ENCODE measurements at places on chromosomes 5 and 9.

- DNase-seq: no peak
Observed at GRCh38 chr5:67366276-67366675, 169.7 kb upstream of the CD180 start.

- DNase-seq: no peak
Observed at GRCh38 chr9:105883847-105884246, 189.5 kb downstream of the TMEM38B start.

DNA sequence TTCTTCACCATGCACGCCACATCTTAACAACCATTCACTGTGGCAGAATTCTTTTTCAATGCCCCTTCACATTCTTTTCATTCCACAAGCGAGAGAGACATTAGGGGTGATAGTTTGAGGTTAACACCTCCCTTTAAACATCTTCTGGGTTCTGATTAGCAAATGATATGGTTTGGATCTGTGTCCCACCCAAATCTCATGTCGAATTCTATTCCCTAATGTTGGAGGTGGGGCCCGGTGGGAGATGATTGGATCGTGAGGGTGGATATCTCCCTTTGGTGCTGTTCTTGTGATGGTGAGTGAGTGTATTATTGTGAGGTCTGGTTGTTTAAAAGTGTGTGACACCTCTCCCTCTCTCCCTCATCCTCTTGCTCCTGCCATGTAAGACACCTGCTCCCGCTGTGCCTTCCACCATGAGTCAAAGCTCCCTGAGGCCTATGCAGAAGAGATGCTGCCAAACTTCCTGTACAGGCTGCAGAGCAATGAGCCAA, 46.1 kb upstream of the RAI14 start:
- DNase-seq: no peak

DNA sequence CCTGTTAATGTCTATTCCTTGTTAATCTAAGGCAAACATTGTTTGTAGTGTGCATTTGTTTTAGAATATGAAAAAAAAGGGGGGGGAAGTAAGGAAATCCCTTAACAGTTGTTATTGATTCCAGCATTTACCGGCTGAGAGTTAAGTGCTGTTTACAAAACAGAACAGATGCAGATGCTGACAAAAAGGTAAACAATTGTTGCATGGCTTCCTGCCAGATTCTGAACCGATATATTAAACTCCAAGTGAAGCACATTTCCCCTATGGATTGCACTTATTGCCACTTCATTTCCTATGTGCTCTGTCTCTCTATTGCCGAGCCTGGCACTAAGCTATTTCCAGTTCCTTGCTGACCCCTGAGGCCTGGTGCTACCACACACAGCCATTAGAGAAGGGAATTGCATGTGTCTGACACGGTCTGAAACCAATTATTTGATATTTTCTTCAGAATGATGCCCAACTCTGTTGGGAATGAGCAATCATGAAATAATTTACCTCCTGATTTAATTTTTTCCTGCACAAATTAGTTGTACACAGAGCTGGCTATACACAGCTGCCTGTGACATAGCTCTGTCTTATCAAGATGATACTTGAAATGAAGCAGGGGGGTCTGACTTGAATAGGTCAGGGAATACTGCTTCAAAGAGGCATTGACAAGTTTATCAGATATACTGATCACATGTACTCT, 109.8 kb downstream of the KIAA0825 start:
- no peak for DNase-seq

- peak; percentile 90 for DNase-seq
Observed at GRCh38 chr9:136944519-136945332, at the start of the genes C8G and FBXW5. Gene C8G (plus strand): TSS chr9:136945243. CDS start chr9:136945321, 78 bp downstream. Gene FBXW5 (minus strand): TSS chr9:136944738. CDS start chr9:136944083, 655 bp downstream.

DNA sequence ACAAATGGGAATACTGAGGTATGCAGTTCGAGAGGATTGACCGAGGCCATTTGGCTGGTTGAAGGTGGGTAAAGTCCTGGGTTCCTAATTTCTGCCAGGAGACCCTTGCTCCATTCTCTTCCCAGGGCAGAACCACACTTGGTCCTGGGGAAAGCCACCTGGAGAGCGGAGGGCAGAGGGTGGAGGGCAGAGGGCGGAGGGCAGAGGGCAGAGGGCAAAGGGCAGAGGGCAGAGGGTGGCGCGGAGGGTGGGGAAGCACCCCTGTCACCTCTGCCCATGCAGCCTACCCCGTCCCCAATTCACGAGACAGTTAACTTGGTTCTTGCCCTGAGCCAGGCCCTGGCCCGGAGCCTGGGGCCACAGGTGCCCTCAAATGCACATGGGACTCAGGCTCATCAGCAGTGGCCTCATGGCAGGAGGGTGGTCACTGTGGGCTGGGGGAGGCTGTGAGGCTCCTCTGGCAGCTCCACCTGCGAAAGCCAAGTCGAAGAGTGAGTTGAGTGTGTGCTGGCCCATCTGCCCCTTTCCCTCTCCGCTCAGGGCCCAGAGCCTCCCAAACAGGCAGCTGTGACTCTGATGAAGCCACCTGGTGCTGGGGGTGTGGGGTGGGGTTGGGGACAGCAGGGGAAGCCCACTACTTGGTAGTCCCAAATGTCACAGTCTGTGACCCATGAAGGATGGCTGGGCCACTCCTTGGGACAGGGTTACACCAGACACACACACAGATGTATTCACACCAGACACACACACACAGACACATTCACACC, 28.0 kb upstream of the FCN1 start:
- no peak for DNase-seq

- DNase-seq: no peak
Observed at GRCh38 chr5:65192331-65192730, 289.4 kb downstream of the ADAMTS6 start.

DNA sequence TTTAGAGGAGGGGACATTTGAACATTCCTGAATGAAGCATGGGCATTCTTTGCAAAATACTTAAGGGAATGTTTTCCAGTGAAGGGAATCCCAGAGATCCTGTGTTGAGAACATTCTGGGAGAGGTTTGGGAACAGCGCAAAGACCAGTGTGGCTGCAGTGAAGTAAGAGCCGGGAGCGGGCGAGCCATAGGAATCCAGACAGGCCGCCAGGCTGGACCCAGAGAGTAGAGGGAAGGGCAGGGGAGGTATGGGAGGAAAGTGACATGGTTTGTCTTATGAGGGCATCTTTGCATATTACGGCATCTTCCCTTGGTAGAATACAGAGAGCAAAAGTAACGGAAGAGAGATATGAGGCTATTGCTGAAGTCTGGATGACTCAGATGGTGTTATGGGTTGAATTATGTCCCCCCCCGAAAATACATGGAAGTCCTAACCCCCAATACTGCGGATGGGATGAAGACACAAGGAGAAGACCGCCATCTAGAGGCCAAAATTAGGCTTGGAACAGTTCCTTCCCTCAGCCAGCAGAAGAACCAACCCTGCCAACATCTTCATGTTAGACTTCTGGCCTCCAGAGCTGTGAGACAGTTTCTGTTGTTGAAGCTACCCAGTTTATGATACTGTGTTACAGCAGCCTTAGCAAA, 268.2 kb downstream of the MAST4 start:
- peak; percentile 54 for DNase-seq

All from HCEC 1CT (cell line).